ENCODE measurements at places on chromosomes 1 and 21. TPM values are rescaled to one million over a fixed set of nuclear protein-coding genes. Genes with fewer than 3 reads are reported as not detected.

RASAL2 gene
- 2.6 TPM for total RNA-seq

HTR6 gene
- not detected for total RNA-seq

BTBD8 gene
- total RNA-seq: 2.9 TPM

TEKT2 gene
- 1.8 TPM for total RNA-seq

TTC39A gene
- 1.1 TPM for total RNA-seq

ATP1A4 gene
- total RNA-seq: 0.28 TPM

FCRL4 gene
- total RNA-seq: 0.19 TPM

DNA sequence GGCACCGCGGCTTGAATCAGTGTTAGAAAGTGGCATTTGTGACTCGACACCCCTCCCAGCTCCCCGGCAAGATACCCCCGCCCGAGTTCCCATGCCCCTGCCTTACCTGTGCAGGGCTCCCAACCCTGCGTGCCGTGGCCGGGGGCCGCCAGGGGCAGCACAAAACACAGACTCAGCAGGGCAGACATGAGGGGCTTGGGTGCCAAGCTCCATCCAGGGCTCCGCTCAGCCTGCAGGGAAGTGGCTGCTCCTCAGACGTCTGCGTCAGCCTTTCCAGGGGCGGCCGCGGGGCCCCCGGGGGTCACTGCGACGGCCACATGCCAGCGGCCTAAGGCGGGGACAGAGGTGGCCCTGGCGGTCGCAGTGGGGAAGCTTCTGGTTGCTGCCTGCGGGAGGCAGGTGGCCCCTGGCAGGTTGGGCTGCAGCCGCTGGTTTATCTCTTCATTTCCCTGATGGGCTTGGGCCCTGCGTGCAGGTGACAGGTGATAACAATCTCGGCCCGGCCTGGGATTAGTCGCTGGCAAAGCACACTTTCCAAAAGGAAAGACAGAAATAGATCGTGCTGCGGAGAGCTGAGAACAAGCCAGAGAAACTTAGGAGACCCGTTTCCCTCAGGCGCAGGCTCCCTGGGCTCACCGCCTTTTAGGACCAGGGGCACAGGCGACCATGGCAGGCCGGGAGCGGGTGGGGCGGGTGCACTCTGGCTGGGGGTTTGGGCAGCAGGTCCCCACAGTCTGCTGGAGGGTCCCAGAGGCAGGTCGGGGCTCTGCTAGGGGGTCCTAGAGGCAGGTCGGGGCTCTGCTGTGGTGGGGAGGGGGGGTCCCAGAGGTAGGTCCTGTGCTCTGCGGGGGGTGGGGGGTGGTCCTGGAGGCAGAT lies at the start of gene TSPEAR:
TSS of gene TSPEAR (minus strand) at position 246 of the 876 bp plus-strand sequence. CDS start at position 188, 58 bp downstream.
- DNase-seq: no peak

DNA sequence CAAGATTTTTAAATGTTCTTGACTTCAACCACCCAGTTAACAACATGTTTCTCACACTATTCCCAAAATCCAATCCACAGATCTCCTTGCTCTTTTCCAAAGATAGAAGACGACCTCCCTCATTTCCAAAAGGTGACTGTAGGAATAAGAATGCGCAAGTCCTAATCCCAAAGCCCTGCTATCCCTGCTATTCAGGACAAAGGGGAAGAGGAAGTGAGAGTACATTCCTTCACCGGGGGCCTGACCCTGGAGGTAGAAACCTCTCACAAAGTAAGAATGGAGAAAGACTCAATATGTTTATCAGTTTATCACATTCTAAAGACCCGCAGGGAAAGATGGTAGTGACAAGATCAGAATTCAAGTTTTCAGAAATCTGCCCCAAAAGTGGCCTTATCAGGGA lies 55.7 kb downstream of the PLEKHA6 start:
- DNase-seq: no peak

DNA sequence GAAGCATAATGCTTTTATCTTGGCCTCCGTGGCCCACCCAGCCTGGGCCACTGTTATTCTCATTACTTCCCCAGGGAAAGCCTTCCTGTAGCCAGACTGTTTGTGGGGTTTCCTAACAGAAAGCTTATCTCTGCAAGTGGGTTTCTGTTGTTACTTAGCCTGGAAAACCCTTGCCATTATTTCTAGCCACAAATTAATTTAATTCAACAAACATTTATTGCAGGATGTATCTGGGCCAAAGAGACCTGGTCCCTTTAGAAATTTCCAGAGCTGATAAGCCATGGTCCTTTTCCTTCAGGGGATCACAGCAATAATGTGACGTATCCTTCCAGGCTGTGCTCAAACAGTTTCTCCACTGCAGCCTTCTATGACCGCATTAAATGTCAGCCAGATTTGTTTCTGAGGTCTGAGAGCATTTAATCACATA lies 20.9 kb downstream of the TNN start:
- DNase-seq: no peak

DNA sequence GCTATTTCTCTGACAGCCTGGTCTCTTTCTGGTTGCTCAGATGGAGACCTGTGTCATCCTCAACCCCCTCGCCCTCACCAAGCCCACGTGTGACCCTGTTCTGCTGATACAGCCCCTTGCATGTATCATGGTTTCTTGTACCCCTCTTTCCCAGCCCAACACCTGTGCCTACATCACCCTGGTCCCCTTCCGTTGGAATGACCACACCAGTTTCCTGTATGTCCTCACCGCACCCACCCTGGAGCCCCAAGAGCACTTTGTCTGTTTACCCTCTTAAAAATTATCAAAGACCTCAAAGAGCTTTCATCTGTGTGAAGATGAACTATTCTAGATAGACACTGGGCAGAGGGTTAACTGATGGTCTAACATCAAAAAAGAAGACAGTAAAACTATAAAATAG lies 179.5 kb downstream of the GALNT2 start:
- DNase-seq: no peak

- DNase-seq: no peak
Observed at GRCh38 chr1:175200678-175201521, 8.3 kb upstream of the KIAA0040 start.

GRCh38 chr1:6913086-6913485 lies 127.8 kb downstream of the CAMTA1 start:
- DNase-seq: no peak

DNA sequence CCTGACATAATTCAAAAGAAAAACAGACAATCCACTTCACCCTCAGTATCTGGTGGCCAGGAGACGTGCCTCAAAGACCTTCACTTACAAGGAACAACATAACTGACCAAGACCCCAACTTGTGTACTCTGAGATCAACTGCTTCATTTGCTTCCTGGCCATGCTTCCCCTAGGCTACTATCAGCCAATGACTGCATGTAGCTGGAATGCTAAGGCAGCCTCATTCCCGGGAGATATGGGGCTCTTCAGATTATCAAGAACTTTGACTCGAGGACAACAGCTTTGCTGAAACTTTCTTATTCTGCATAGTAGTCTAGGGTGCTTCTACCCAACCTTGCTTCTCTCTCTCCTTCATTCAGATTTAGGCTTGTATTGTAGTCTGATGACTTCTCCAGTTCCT lies 11.7 kb upstream of the UCK2 start:
- no peak for DNase-seq

GRCh38 chr1:31523012-31523411 lies 53.3 kb upstream of the TINAGL1 start:
- no peak for DNase-seq

DNA sequence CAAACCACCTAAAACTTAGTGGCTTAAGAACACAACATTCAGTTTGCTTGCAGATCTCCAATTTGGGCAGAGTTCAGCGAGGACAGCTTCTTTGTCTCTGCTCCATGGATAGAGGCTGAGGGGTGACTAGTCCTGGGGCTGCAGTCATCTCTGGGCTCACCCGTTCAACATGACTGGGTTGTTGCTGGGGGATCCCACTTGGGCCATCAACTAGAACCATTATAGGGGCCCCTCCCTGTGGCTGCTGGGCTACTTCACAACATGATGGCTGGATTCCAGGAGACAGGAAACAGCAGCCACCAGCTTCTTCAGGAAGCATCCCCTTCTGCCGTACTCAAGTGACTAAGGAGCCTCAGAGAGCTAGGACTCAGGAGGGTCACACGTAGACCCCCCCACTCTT lies 140.9 kb downstream of the RHOU start:
- no peak for DNase-seq
